ENCODE measurements at places on chromosomes 11 and 22.

- DNase-seq, result peak; percentile 10
These were observed 2.3 kb downstream of the CASTOR1 start for GRCh38 chr22:30286813-30287647.

- DNase-seq, result no peak
These were observed 3.4 kb upstream of the FAM83F start for GRCh38 chr22:39991159-39991860.

GRCh38 chr11:83151274-83151977 is 5.5 kb upstream of the PCF11 start:
- DNase-seq, result no peak

- no peak for DNase-seq
These were observed 9.7 kb downstream of the PATE3 start for GRCh38 chr11:125797641-125798040.

GRCh38 chr11:35980686-35981390 is 37.0 kb downstream of the LDLRAD3 start:
- no peak for DNase-seq

DNA sequence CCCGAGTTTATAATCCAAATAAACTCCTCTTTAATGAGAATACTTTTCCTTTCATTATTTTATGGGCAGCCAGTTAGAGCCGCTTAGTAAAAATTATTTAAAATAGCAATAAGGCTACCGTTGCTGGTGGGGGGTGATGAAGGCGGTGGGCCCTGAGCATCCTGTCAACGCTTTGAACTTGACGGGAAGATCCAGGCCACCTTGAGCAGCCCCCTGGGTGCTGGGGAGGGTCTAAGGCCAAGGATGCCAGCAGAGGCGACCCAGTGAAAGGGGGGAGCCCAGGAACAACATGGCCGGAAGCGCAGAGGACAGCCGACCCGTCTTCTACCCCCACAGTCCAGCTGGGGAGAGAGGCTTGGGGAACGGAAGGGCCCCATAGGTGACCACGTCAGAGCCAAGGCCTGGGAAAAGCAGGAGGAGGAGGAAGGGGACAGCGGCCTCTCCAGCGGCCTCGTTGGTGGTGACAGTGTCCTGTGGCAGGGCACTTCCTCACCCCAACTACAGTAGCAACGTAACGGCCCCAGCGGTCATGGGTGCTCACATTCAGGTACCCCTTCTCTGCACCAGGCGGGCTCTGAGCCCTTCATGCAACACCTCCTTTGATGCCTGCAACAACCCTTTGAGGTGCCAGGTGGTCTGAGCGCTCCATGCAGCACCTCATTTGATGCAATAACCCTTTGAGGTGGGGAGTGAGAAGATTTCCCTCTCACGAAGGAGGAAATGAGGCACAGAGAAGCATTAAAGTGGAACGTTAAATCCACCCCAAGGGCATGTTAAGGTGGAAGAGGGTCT is 695.3 kb downstream of the TBC1D22A start:
- no peak for DNase-seq

GRCh38 chr11:60914633-60915247 is 782 bp downstream of the TMEM109 start:
- no peak for DNase-seq

DNA sequence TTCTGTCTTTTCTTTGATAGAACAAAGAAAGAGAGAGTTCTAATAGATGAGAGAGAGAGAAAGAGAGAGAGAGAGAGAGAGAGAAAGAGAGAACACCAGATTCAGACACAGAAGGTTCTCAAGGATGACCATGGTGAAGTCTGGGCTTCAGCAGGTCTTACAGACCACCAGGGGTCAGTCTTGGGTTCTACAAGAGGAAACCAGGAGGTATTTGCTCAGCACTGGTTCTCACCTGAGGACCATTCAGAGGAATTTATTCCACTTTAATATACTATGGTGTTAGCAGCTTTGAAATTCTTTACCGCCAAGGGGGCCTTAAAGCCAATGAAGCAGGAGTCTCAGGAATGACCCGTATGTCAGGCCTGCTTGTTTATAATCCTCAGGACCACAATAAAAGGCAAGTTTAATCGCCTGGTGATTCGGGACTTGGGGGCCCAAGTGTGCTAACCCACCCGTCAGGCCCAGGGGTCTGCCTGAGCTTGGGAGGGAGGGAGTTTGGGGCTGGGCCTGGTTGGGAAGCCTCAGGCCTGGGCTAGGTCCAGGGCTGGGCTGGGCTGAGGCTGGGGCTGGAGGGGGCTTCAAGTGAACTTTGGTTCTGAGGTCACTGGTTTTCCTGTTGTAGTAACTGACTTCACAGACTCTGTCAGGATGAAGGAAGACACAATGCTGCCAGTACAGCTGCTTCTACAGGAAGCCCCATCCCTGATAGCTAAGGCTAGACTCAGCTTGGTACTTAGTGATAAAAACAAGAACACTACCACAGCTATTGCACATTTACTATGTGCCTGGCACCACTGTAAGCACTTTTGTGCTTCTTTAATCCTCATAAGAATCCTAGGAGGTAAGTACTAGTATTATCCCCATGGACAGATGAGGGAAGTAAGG is 179.2 kb upstream of the ZBED5 start:
- peak; percentile 76 for DNase-seq

GRCh38 chr22:28001171-28001835 is 82.2 kb upstream of the PITPNB start:
- no peak for DNase-seq

GRCh38 chr22:17570851-17571631 is 7.7 kb downstream of the SLC25A18 start:
- no peak for DNase-seq

DNA sequence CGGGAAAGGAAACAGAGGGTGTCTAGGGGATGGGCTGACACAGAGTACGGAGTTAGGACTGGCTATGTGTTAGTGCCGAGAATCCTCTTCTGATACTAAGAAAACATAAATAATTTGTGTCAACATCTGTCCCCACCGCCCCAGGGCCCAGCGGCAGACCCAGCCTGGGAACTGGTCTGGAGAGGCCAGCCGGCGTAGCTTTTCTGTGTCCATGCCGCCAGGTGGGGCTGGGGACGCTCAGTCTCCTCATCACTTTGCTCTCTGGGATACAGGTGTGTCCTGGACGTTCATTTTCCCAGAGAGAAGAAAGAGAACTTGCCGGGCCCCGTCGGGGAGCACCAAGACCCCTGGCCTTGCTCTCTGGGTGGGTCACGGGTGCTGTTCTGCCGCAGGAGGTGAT is 54.7 kb downstream of the WNT7B start:
- no peak for DNase-seq

- DNase-seq, result no peak
These were observed 11.7 kb downstream of the RNF141 start for GRCh38 chr11:10529279-10529678.

DNA sequence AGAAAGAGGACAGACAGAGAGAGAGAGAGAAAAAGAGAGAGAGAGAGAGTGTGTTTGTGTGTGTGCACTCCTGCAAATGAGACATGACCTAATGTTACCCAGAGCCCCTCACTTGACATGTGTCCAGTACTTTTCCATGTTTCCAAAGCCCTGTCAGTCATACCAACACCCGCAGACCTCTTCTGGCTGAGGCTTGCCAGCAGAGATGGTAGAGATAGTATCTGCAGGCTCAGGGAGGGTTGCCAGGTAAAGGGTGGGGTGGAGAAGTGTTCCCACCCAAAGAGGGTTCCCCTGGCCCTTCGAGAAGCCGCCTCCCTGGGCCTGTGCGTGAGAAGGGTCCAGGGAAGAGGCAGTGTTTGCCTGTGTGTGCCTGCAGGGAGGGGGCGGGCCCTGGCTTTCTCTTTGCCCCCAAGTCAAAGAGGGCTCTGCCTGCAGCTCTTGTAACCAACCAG is 40.7 kb downstream of the POU2F3 start:
- no peak for DNase-seq

DNA sequence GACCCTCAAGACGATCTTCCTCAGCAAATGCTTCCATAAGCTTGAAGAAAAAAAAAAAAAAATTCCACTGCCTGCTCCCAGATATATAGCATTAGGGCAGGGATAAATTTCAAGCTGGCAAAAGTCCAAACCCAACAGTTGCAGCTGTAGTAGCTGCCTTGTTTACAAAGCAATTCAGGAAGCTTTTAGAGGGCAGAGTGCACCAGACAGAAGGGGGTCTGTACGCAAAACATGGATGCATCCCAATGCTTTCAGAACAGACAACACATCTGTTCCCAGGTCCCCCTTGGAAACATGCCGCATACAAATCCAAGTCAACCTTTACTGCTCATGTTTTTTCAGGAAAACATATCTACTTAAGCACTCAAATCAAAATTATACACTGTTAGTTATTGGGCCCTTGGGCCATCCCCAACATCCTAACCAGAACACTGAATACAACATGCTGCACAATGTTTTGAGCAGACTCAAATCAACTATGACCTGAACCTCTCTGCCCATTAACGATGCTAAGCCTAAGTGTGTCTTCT is 94.5 kb downstream of the CADM1 start:
- peak; percentile 88 for DNase-seq

DNA sequence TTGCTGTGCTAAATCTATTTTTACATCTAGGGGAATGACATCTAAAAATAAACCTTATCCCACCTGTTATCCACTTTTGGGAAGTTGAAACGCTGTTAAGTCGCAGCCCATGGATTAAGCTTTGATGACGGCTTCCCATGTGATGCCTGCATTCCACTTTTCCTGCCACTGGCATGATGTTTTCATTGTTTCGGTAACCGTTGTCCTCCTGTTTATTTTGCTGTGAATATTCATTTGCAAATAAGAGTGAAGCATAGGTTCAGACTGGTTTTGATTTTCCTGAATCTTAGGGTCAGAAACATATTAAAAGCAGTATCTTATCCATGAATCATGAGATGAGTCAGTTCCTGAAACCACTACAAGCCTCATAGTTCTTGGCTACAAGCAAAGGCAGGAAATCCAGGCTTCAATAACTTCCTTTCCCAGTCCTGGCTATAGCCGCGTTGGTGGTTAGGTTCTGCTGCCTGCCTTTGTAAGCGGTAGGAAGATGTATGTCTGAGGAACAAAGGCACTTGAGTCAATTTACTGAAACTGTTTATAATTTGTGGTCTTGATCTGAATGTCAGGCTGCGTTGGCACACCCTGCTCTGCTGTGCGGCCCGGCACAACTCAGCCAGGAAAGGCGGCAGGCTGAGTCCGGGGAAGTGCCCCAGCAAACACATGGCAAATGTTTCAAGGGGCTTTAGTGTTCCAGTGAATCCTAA is 19.4 kb downstream of the TEAD1 start:
- DNase-seq, result peak; percentile 87
